Parietal lobe (tissue), 2 donors: ENCODE measurements at places on chromosomes 2 and 18. TPM values are rescaled to one million over a fixed set of nuclear protein-coding genes. Genes with fewer than 3 reads are reported as not detected.

The CHN1 gene
- total RNA-seq, result 49.1 TPM

The ABCG5 gene
- total RNA-seq, result not detected

The SCN9A gene
- total RNA-seq, result 144 TPM

The LGALSL gene
- 31.6 TPM for total RNA-seq

The MAPK4 gene
- 23.8 TPM for total RNA-seq

The IL36RN gene
- not detected for total RNA-seq

The ACMSD gene
- not detected for total RNA-seq

The IL1RL1 gene
- total RNA-seq, result not detected

The FAM124B gene
- 6.9 TPM for total RNA-seq

The ASB18 gene
- not detected for total RNA-seq

The CHRNG gene
- not detected for total RNA-seq
